ENCODE measurements at places on chromosomes 11 and 22. TPM values are rescaled to one million over a fixed set of nuclear protein-coding genes. Genes with fewer than 3 reads are reported as not detected.

Gene ROM1
- polyA plus RNA-seq: 2.1 TPM

Gene ZNF195
- 18.6 TPM for polyA plus RNA-seq

Gene MIOX
- not detected for polyA plus RNA-seq

Gene DCDC1
- 0.02 TPM for polyA plus RNA-seq

Gene CRYBA4
- not detected for polyA plus RNA-seq

Gene STK33
- polyA plus RNA-seq: 0.29 TPM

Gene YPEL4
- polyA plus RNA-seq: 0.05 TPM

Gene MPZL2
- polyA plus RNA-seq: 82.9 TPM

Gene SOX10
- polyA plus RNA-seq: not detected

Gene HDHD5
- 54.7 TPM for polyA plus RNA-seq

Gene CDC42BPG
- 3.7 TPM for polyA plus RNA-seq

Gene OR51V1
- not detected for polyA plus RNA-seq

Gene DDIAS
- 12.7 TPM for polyA plus RNA-seq

Gene PTPRJ
- 0.32 TPM for polyA plus RNA-seq

Gene PLAAT5
- polyA plus RNA-seq: not detected

Gene DGCR2
- polyA plus RNA-seq: 66.8 TPM

Gene HPX
- polyA plus RNA-seq: 0.53 TPM

Gene ISX
- polyA plus RNA-seq: not detected

Gene DDTL
- polyA plus RNA-seq: not detected

Gene CASP1
- polyA plus RNA-seq: 30.2 TPM

Gene UPB1
- not detected for polyA plus RNA-seq

Gene NTM
- polyA plus RNA-seq: 37.2 TPM

Gene ANGPTL5
- polyA plus RNA-seq: not detected

All from mammary epithelial cell (primary cell).